ENCODE measurements at places on chromosomes 1 and 21.

GRCh38 chr1:92482665-92483609 is 3.8 kb downstream of the GFI1 start:
- DNase-seq, result no peak

- peak; percentile 49 for DNase-seq
Measured at GRCh38 chr1:84166797-84167196, 22.7 kb downstream of the PRKACB start.

GRCh38 chr1:85344256-85344694 is 67.8 kb upstream of the BCL10 start:
- no peak for DNase-seq

DNA sequence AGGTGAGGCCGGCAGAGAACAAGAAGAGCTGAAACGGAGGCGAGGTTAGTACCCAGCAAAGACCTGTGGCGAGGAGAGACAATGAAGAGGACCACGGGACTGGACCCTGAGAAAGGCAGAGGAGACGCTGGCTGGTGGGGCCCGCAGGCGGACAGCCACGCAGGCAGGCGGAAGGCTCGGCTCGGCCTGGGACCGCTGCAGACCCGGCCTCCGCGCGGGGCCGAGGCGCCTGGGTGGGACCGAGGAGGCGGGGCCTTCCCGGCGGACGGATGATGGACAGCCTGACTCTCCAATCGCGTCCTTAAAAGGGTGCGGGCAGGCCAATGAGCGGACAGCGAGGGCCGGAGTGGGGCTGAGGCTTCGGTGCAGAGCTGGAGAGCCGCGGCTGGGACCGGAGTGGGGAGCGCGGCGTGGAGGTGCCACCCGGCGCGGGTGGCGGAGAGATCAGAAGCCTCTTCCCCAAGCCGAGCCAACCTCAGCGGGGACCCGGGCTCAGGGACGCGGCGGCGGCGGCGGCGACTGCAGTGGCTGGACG is at the start of gene MPZL1:
MPZL1 (plus strand) TSS at position 366 of the 535 bp plus-strand sequence. CDS start 170 bp downstream, outside the sequence.
- peak; percentile 96 for DNase-seq

GRCh38 chr1:108113496-108113895 is 86.6 kb downstream of the SLC25A24 start:
- no peak for DNase-seq

GRCh38 chr1:182723200-182723599 is 38.8 kb upstream of the RGS8 start:
- DNase-seq, result no peak

DNA sequence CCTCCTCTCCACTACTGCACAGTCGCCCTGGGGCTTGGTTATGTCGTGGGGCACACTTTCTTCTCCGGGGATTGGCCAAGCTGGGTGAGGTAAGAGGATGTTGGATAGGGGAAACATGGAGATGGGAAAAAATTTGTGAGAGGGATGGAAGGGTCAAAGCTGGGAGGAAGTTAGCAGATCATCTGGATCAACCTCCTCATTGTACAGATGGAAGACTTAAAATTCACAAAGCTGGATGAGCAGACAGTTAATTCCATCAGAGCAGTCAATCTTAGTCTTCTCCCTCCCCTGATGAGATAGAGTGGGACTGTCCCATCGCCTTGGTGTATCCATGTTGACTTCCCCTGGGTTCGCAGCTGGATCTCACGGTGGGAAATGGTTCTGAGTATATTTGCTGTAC is 69.6 kb upstream of the CNTN2 start:
- DNase-seq, result no peak

- DNase-seq, result no peak
Measured at GRCh38 chr1:200530623-200531261, 89.8 kb downstream of the KIF14 start.

DNA sequence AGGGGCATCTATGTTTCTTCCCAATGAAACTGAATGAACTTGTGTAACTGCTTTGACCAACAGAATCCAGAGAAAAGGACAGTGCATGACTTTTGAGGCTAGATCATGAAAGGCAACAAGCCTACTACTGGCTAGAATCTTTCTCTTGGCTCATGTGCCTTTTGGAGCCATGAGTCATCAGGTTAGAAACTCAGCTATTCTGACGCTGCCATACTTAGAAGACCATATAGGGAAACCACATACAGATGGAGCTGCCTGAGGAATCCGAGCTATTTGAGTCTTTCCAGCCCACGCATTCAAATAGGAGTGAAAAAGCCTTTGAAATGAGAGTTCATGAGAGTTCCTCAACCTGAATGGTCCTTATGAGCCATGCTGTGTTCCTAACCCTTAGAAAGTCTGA is 738.5 kb upstream of the CHRM3 start:
- DNase-seq, result peak; percentile 10

- no peak for DNase-seq
Measured at GRCh38 chr1:22236166-22236565, 93.3 kb upstream of the WNT4 start.

GRCh38 chr21:31974454-31974985 is 101.7 kb downstream of the HUNK start:
- DNase-seq, result no peak

DNA sequence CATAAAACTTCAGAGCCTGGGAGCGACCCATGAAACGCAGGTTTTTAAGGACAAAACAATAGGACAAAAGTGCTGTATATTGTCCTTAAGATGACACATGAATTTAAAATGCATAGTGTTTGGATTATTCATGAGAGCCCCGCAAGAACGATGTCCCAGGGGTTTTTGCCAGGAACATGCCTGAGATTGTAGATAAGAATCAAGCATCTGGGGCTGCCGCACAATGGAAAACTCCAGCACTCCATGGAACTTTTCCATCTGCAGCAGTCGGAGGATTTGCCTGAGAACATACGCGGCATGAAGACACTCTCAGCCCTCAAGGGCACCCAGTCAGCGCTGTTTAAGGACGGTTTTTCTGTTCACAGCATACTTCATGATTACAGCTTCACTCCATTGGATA is 5.3 kb upstream of the ERG start:
- DNase-seq, result no peak

- no peak for DNase-seq
Measured at GRCh38 chr1:221987860-221988520, 246.1 kb upstream of the DUSP10 start.

DNA sequence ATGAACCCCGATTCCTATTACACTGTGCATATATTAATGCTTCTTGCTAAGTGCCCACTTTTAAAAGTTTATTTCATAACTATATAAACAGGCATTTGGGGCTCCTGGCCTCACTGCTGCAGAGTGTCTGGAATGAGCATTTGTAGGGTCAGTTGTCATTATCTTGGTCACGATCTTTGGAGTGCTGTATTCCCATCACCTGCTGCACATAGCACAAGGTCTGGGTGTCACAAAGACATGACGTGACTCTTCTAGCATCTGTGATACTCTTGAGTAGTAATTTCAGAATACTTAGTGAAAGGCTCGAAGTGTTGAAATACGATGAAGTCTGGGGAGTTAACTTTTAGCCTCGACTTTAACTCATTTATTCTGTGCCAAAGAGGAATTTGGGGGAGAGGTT is 186.4 kb downstream of the FMN2 start:
- no peak for DNase-seq

- DNase-seq, result no peak
Measured at GRCh38 chr1:233639611-233640010, 25.7 kb downstream of the KCNK1 start.

GRCh38 chr1:48889082-48889481 is 112.4 kb upstream of the BEND5 start:
- no peak for DNase-seq

Measured in G401 (cell line).